ENCODE measurements at places on chromosomes 4 and X.
A peak's percentile ranks its signal among the peaks of the same experiment; 100 is the strongest.

DNA sequence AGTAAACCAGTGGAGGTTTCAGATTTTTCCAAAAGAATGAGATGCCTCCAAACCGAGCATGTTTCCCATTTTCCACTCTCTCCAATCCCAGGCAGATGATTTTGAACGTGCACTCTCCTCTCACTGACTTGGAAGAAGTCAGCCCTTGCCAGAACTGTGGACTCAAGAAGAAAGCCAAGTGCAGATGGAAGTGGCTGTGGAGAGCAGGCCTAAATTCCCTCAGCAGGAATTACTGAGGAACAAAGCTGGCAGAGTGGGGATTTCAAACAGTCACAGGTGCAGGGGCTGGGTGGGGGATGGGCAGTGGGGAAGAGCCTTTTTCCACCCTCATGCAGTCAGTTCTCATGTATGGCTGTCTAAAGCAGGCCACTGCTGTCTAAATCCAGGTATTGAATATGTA lies 83.5 kb upstream of the PLAC1 start:
- no peak for DNase-seq

DNA sequence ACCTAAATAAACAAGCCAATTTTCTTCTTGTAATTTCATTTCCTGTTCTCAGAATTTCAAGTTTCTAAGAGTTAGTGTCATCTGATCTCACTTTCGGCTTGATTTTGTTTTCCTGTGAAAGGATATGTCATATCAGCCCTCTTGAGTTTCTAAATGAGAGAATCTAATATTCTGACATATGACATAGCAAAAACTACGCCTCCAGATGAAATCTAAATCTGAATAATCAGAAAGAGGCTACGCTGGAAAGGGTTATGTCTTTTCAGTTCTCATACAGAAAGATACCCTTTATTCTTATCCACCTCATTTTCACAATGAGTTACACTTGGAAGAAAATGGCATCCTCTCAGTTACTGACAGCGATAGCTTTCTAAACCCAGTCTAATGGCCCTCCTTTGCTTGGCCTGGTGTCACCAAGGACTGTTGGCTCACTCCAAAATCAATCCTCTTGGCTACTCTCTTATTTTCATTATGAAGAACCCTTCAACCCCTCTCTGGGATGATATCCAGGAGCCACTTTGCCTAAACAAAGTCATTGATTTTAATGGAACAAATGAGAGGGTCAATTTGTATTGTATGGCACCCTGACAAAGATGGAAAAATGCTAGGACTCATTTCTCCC lies 65.6 kb downstream of the ASB9 start:
- DNase-seq: no peak

- DNase-seq: peak; percentile 9
Observed at GRCh38 chr4:828641-829271, 2.8 kb upstream of the CPLX1 start.

GRCh38 chrX:125205133-125205917 lies 114.3 kb upstream of the TEX13C start:
- no peak for DNase-seq

DNA sequence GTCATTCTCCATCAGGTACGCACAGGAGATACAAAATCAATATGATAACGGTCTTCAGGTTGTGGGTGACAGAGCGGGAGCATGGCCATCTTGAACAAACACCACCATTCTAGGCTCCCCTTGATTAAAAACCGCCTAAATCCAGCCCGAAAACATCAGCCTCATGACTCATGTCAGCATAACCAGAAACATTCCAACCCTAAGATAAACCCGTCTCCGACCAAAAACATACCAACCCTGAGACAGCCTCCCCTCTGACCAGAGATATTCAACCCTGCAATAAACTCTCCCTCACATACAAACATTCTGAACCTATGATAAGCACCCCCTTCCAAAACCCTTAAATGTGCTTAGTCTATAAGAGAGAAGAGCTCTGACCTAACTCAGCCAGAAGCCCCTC lies 157.9 kb downstream of the DHRSX start:
- no peak for DNase-seq
